ENCODE measurements at places on chromosomes 2 and 18.

DNA sequence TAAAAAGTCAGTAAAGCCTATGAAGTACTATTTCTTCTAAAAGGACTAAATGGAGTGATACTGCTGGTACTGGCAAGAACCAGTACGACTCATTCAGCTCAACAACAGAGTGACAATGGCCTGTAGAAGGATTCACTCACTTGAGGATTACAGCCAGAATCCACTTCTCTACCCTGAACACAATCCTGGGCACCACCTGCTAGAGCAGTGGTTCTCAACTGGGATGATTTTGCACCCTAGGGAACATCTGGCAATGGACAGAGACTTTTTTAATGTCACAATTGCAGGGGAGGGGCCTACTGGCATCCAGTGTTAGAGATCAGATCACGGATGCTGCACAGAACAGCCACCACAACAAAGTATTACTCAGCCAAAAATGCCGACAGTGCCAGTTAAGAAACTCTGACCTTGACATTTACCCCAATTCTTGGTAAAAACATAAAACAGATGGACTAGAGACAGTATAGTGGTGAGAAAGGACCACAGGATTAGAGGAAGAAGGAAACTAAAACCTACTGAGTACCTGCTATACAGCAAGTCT is 5.0 kb downstream of the SPIRE1 start:
- DNase-seq: no peak

DNA sequence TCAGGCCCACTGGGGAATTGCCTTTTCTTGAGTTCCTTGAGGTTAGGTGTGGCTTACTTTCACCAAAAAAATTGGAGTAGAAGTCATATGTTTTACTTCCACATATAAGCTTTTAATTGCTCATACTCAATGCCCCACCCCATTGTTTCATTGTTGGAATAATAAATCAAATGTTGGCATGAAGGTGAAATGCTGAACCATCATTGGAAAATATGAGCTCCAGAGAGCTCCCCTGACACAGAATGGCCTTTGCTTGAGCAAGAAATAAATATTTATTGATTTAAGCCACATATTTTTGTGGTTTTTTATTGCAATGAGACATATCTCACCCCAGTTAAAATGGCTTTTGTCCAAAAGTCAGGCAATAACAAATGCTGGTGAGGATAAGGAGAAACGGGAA is 167.3 kb upstream of the SRD5A2 start:
- DNase-seq: no peak

DNA sequence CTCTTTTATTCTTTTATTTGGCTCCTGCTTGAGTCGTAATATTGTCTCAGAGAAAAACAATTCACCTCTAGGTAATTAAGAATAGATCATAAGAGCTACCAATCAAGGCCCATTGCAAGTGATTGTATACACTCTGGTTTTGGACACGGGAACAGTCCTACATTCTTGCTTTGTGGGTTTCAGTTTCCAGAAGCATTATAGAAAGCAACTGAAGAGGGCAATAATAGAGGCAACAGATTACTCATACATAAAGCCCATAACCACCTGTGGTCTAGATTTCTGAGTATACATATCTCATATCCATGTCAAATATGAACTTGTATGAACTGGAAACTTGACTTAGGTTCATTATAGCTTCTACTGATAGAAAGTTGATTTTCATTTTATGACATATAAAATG is 65.4 kb downstream of the DIS3L2 start:
- no peak for DNase-seq

DNA sequence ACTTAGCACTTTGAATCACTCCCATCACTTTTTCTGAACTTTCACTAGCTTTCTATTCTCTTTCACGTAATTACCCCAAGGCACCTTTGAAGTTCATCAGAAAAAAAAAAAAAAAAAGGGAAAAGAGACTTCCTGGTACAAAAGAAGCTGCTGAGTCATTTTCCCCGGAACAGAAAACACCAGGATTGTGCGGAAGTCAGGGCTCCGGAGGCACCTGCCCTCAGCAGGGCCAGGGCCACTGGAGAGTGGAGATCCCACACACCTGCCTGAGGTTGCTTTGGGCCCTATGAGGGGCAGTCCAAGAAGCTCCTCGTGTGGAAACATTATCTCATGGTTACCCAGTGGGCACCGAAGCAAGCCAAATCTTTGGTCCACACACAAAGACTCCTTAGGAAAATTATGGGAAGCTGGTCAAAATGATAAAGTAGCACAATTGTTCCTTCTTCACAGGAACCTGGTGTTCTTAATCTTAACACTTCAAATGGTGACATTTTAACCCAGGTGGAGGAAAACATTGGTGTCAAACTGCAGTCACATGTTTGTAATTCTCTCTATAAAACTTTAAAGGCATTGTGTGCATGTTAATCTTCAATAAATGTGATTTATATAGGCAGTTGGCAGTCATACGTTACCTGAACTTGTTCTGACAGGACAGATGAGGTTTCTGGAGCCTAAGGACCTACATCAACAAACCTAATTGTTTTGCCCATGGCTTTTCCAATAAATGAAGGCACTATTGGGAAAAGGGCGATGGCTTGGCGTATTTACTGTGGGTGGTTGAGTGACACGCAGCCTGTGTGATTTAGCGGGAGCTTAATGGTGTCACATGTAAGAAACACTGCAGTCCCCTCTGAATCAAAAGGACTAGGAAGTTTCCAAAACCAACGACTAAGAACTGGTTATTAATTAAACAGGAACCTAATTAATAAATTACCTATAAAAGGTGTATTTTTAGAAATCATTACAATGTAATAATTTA is 23.4 kb upstream of the FAM110C start:
- peak; percentile 34 for DNase-seq

DNA sequence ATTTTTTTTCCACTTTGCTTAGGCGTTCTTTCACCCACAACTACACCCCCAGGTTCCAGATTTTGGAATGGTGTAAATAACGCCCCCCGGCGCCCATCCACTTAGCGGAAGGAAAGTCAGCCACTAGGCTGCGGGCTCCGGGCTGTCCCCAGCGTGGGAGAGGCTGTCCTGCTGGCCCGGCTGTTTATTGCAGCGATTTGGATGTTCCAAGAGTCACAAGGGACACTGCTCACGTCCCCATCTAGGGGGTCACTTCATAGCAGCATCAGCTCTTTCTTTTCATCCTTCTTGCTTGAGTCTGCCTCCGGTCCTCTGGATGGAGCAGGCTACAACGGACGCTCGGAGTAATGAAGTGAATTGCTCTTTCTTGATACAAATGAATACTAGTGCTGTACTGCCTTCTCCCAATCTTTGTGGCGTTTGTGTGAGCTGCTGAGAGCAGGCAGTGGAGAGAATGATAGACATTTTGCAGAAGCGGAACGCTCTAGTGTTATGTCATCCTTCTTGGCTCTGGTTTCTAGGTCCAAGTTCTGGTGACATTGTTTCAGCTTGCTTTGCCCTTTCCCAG is 50.7 kb upstream of the PAIP2B start:
- DNase-seq: peak; percentile 2

DNA sequence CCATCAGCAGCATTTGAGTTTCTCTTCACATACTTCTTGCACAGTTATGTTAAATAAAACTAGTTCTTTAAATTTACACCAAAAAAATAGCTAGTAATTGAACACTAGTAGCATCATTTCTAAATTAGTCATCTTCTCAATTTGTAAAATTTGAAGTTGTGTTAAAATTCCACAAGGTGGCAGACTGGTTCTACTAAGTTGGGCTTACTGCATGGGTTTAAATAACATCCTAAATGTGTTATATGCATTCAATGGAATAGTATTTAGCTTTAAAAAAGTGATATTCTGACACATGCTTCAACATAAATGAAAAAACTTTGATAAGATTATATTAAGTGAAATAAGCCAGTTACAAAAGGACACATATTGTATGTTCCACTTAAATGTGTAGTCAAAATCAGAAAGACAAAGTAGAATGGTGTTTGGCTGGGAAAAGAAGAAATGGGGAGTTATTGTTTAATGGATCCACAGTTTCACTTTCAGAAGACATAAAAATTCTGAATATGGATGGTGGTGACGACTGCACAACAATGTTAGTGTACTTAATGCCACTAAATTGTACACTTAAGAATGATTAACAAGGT is 28.7 kb upstream of the RPRD1A start:
- no peak for DNase-seq

DNA sequence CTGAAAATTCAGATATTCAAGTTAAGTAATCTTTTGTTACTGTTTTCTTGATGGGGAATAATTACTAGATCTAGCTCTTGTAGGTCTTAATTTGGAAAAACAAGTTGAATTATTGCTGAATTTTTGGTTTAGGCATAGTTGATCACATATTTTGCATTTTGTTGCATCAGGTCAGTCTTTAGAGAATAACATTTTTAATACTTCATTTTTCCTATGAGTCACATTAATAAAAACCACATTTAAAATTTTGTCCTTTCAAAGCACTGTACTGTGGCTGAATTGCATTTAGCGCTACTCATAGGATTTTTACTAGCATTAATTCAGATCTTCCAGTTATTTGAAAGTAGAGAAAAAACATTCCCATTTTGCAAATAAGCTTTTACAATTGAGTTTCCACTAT is 23.2 kb downstream of the MAP4K4 start:
- DNase-seq: no peak

DNA sequence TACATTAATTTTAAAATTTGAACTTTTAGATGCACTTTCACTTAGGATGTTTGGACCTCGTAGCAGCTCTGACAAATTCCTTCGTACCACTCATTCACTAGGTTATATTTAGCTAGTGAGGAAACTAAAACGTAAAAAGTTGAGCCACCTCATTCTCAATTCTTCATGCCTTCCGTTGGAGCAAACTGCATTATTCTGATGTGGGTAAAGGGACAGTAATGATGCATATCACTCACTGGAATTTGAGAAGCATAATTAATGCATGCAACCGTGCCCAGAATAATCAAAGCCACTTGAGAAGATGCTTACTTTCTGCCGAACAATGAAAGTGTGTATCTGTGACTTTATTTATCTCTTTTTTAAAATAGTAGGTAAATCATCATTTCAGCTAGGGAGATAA is 2.2 kb downstream of the CNOT9 start:
- DNase-seq: no peak

DNA sequence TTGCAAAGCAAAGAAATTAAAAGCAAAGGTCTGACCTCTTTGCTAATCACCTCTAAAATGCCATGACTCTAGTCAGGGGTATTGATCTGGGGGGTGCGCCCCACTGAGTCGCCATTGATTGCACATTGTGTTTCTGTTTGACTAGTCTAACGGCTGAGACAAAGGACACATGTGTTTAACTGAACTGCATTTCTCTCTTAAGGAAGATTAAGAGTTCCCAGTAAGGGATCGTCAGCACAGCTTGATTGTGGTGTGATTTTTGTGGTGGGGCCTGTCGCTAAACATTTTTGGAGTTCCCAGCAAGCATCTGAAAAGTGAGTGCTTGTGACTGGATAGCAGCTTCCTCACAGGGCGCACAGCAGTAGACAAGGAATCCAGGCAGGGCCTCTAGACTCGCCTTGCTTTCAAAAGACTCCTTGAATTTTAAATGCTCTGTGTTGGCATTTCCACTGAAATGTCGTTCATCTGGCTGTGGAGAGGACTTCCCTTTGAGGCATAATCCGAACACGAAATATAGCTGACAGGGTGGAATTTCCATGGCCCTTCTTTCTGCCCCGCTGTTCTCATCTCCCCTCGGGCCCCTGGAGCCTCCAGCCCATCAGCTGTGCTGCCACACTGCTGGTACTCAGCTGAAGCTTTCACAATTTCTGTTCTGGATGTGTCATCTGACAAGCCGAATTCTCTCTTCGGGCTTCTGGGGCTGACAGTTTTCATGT is 126.3 kb downstream of the FAM168B start:
- DNase-seq: no peak

GRCh38 chr2:38440655-38441054 is 63.6 kb upstream of the ATL2 start:
- DNase-seq: no peak

- no peak for DNase-seq
Observed at GRCh38 chr18:48244530-48244929, 164.7 kb downstream of the ZBTB7C start.

GRCh38 chr2:157082950-157083349 is 174.6 kb upstream of the GALNT5 start:
- DNase-seq: no peak
